Adrenal gland (tissue), 19 donors: ENCODE measurements at places on chromosomes 6 and 20.
A peak's percentile ranks its signal among the peaks of the same experiment; 100 is the strongest.

GRCh38 chr6:13280254-13280653, 48.1 kb downstream of the TBC1D7 start:
- no peaks in the 10 kb centered on the region for H3K4me1 ChIP-seq
- H3K27ac ChIP-seq: no peak overlapping the region
- no peaks in the 10 kb centered on the region for H3K27me3 ChIP-seq
- no peak overlapping the region for H3K4me3 ChIP-seq
- no peak for DNase-seq

- H3K4me3 ChIP-seq: no peak overlapping the region
- no peaks in the 10 kb centered on the region for H3K27me3 ChIP-seq
- H3K36me3 ChIP-seq: no peaks in the 10 kb centered on the region
- no peak for DNase-seq
- no peaks in the 10 kb centered on the region for H3K4me1 ChIP-seq
- H3K27ac ChIP-seq: no peak overlapping the region
These were observed 67.1 kb downstream of the HDGFL1 start for GRCh38 chr6:22636452-22636851.

DNA sequence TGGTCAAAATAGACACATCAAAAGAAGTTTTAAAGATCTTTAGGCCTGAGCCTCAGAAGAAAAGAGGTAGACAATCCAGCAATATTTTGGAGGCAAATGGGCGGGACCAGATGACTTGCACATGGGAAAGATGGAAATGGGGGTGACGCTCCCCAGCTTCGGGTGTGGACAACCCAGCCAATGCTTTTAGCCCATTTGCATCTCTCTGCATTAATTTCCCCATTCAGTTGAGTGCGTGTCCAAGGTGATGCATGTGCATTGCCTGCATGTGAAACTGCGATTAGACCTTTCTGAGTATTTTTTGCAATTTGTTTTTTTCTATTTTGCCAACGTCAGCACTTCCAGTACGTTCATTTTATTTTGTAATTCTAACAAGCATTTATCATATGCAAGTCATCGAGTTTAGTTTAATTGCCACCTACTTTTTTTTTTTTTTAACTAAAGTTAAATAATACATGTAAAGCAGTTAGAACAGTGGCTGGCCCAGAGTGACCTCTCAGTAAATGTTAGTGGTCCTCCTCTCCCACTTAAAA, 24.2 kb downstream of the PDRG1 start:
- H3K27me3 ChIP-seq: no peaks in the 10 kb centered on the region
- no peak for DNase-seq
- no peaks in the 10 kb centered on the region for H3K4me1 ChIP-seq
- H3K4me3 ChIP-seq: no peak overlapping the region

DNA sequence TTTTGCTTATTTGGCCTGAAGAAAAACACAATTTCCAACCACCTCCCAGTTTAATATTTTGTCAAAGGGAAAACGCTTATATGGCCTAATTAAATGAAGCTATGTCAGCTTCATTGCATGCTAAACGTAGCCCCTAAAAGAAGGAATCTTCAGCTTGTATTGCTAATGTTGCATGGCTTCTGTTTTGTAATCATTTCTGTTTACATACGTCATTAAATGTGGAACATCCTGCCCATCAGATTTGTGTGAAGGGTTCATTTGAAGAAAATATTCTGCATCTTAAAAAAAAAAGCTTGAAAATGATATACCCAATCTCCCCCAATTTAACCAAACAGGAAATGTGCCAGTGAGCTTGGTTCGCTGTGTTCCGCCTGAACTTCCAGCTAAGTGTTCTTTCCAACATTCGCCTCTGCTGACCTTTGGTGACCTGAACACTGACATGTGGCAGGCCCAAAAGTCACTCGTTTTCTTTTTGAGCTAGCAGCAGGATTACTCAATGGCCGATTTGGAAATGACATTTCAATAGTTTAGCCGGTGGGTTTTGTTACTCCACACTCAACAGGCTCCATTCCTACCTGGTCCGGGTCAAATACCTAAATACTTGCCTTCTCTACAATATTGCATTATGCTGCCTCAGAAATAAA, 12.7 kb upstream of the SIRT5 start:
- peak; percentile 39 for DNase-seq
- H3K4me1 ChIP-seq: no peaks in the 10 kb centered on the region
- H3K27me3 ChIP-seq: peaks cover 12% of the 10 kb centered on the region
- H3K36me3 ChIP-seq: no peaks in the 10 kb centered on the region

DNA sequence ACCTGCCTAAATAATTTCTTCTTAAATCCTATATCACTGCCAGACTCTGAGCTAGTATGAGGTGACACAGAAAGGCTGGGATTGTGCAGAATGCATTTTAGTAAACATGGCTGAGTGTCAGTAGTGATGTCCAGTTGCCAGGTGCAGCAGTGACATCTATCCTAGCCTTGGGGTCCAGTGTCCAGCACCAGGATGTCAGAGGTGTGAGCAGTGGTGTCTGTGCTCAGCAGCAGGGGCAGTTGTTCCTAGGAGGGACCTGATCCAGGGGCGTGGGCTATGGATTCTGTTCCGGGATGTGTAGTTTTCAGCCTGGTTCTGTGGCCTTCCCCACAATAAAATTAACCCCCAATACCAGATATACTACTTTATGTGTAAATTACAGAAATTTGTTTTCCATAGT, 6.0 kb downstream of the HLA-C start:
- H3K27ac ChIP-seq: no peak overlapping the region
- H3K36me3 ChIP-seq: no peaks in the 10 kb centered on the region
- H3K27me3 ChIP-seq: no peaks in the 10 kb centered on the region
- DNase-seq: no peak
- H3K4me3 ChIP-seq: no peak overlapping the region
- H3K4me1 ChIP-seq: no peaks in the 10 kb centered on the region

DNA sequence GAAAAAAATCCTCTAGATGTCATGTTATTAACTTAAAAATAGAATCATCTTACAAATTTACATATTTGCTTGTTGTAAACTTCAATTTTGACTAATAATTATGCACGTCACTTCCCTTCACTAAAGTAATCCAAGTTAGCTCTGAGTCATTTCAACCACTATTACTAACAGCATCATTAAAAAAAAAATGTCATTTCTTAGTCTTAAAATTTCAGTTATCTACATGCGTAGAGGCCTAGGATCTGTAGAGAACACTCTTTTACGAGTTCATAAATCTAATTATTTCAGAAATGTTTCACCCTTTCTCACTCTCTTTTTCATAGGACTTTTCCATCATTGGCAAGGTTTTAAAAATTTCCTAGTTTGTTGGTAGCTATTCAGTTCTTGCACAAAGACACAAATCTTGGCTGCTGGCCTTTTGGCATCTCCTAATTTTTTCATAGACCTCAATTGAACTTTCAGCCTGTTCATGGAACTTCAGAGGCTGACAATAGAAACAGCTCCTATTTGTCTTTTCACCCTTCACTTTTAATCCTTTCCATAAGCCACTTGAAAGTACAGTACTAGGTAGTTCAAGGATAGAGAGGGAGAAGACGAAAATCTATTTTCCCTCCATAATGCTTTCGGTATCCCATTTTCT, 61.5 kb downstream of the OGFRL1 start:
- peaks cover 9% of the 10 kb centered on the region for H3K4me1 ChIP-seq
- H3K36me3 ChIP-seq: no peaks in the 10 kb centered on the region
- H3K27ac ChIP-seq: no peak overlapping the region
- H3K27me3 ChIP-seq: no peaks in the 10 kb centered on the region
- DNase-seq: peak; percentile 32

DNA sequence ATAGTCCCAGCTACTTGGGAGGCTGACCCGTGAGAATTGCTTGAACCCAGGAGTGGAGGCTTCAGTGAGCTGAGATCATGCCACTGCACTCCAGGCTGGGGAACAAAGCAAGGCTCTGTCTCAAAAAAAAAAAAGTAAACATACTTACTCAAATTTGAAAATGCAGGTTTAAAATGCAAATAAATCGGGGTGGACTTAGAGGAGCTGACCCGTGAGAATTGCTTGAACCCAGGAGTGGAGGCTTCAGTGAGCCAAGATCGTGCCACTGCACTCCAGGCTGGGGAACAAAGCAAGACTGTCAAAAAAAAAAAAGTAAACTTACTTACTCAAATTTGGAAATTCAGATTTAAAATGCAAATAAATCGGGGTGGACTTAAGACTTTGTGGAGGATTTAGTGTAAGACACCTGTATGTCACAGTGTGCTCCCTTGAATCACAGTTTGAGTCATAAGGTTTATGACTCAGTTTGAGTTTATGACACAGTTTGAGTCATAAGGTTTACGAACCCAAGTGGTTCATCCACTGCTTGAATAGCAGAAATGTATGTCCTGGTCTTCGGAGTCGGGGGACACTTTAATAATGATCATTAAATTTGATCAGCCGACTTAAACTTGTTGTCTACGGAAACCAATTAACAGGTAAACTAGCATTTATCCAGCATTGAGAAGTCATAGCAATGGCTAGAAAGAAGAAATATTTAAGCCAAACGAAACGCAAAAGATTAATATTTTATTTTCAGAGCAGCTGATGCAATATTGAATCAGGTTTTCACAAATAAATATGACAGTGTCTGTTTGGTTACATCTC, 6.8 kb upstream of the MRPS10 start:
- H3K36me3 ChIP-seq: no peaks in the 10 kb centered on the region
- H3K4me1 ChIP-seq: peaks cover 14% of the 10 kb centered on the region
- H3K27ac ChIP-seq: no peak overlapping the region

DNA sequence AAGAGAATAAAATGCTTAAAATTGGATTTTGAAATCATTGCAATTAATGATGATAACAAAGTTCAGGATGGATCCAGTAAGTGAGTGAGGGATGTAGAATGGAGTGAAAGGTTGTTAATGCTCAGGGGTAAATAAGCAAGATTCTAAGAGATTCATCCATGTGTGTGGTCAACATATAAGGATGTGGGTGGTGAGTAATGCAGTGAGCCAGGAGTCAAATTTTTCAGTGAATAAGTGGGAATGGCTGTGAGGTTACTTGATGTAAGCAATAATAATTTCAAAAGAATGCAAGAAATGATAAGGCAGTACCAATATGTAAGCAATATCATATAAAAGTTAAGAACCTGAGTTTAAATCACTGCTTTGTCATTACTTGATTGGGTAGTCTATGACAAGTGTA, 207.5 kb upstream of the ADGRB3 start:
- no peaks in the 10 kb centered on the region for H3K4me1 ChIP-seq
- no peak overlapping the region for H3K27ac ChIP-seq
- no peak overlapping the region for H3K4me3 ChIP-seq
- no peaks in the 10 kb centered on the region for H3K36me3 ChIP-seq
- no peak for DNase-seq
- no peaks in the 10 kb centered on the region for H3K27me3 ChIP-seq

- H3K4me1 ChIP-seq: no peaks in the 10 kb centered on the region
- DNase-seq: no peak
- H3K4me3 ChIP-seq: no peak overlapping the region
- H3K27ac ChIP-seq: no peak overlapping the region
These were observed 8.3 kb downstream of the FGD2 start for GRCh38 chr6:37013516-37014491.

GRCh38 chr20:32473231-32474008, 111.7 kb downstream of the NOL4L start:
- no peak overlapping the region for H3K4me3 ChIP-seq
- DNase-seq: no peak
- peaks cover 86% of the 10 kb centered on the region for H3K4me1 ChIP-seq
- H3K27me3 ChIP-seq: no peaks in the 10 kb centered on the region

DNA sequence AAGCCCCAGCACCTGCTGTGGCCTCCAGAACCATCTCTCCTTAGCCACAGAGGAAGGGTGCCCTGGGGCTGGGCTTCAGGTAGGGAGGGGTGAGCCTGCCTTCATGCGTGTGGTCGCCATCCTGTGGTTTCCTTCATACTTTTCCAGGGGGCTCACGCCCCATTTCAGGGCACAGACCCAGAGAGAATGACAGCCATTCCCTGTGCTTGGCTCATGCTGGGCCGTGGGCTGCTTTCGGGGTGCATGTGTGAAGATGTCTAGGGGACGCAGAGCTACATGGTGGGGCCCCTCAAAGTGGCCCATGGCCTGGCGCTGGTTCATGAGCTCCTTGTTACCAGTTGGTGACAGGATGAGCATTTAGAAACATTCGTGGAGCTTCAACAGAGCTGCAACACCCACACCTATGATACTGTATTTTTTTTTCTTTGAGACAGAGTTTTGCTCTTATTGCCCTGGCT, 190.3 kb upstream of the SLC24A3 start:
- no peak overlapping the region for H3K27ac ChIP-seq
- no peaks in the 10 kb centered on the region for H3K36me3 ChIP-seq
- no peaks in the 10 kb centered on the region for H3K4me1 ChIP-seq

DNA sequence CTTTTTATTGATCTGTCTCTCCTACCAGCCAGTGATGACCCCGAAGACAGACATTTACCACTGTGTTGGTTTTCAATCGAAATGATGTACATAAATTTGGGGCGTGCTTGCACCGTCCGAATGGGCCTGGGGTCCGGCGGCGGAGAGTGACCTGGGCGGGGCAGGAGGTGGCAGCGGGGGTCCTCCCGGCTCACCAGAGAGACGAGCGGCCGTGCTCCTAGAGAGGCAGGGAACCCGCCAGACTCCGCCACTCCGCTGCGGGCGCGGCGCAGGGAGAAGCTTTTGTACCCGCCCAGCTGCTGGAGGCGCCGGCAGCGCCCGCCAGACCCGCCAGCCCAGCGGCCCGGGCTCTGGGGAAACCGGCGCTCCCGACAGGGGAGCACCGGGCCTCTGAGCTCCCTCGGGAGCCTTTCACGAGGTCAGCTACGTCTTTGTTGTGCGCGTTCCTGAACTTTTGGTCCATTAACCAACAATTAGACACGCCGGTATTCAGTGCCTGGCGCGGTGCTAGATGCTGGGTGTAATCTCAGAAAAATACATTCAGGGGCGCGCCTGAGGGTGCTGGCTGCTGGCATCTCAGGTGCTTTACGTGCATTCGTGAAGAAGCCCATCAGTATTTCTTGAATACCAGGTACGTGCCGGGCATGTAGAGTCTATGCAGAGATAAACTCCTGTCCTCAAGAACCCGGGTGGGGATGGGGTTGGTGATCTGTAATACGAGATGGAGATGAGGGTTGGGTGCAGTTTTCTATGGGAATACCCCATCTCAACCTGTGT, at the start of gene PGBD1:
Gene PGBD1, plus strand, starts transcription at position 285 of the 777 bp plus-strand sequence. CDS start 2,242 bp downstream, outside the sequence.
- peak within 1 kb of the TSS; percentile 71 for H3K4me3 ChIP-seq
- no peaks in the 10 kb centered on the region for H3K27me3 ChIP-seq
- H3K27ac ChIP-seq: peak within 1 kb of the TSS; percentile 11

GRCh38 chr20:764255-764654, 4.0 kb downstream of the SLC52A3 start:
- no peak overlapping the region for H3K27ac ChIP-seq
- H3K4me1 ChIP-seq: no peaks in the 10 kb centered on the region
- H3K36me3 ChIP-seq: no peaks in the 10 kb centered on the region

DNA sequence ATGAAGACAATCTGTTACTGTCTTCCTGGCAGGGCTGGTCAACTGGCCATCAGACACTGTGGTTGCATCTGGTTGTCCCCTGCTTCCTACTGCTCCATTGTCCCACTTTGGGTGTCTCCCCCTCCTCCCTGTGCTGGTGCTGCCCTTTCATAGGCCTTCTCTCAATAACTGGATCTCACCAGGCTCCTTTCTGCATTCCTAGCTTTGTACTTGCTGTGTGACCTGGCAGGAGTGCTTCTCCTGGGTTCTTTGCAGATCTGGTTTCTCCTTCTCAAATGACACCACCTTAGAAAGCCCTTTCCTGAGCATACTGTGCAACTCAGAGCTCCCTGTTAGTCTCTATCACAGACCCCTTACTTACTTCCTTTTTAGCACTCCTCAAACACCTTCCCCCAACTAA, 223.0 kb downstream of the BCKDHB start:
- no peaks in the 10 kb centered on the region for H3K27me3 ChIP-seq
- H3K4me1 ChIP-seq: peaks cover 5% of the 10 kb centered on the region
- H3K4me3 ChIP-seq: no peak overlapping the region
- no peak overlapping the region for H3K27ac ChIP-seq

GRCh38 chr6:149031859-149032598, 285.2 kb downstream of the UST start:
- DNase-seq: peak; percentile 85
- H3K27ac ChIP-seq: peak overlapping the region; percentile 86
- no peak overlapping the region for H3K4me3 ChIP-seq
- no peaks in the 10 kb centered on the region for H3K36me3 ChIP-seq
